Common myeloid progenitor, CD34-positive (primary cell): ENCODE measurements at places on chromosomes 2 and 18.

DNA sequence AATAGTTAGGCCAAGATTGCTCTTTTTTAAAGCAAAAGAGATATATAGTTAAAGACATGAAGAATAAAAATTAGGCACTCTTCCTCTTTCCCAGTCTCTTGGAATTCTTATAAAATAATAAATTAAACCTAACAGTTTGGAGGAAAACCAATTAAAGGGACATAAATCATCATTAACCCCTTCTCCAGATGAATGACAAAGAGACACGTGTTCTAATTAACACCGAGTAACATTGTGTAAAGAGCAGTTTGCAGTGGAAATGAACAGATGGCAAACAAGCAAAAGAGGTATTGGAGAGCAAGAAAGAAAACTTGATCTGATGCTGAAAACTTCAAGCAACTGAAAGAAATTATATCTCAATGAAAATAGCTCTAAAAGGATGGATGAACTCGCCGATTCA lies 48.4 kb downstream of the BCL2 start:
- no peak overlapping the region for H3K27ac ChIP-seq
- H3K4me1 ChIP-seq = no peaks in the 10 kb centered on the region
- H3K27me3 ChIP-seq = no peaks in the 10 kb centered on the region
- H3K4me3 ChIP-seq = no peak overlapping the region
- no peak for DNase-seq

DNA sequence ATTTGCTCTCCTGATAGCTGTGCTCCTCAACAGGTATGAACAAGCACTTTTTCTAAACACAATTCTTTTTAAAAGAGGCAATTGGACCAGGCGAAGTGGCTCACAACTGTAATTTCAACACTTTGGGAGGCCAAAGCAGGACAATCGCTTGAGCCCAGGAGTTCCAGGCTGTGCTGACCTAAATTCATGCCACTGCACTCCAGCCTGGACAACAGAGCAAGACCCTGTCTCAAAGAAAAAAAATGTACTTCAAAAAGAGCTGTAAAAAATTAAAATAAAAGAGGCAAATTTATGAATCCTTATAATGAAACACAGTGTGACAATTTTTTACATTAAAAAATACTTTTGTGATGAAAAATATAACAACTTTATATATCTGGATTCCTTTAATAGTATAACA lies 1.8 kb upstream of the FAM124B start:
- H3K27ac ChIP-seq = no peak overlapping the region
- H3K27me3 ChIP-seq = no peaks in the 10 kb centered on the region
- H3K4me1 ChIP-seq = peaks cover 83% of the 10 kb centered on the region
- DNase-seq = peak; percentile 24
- no peak overlapping the region for H3K4me3 ChIP-seq
- no peaks in the 10 kb centered on the region for H3K36me3 ChIP-seq

- no peaks in the 10 kb centered on the region for H3K36me3 ChIP-seq
- no peaks in the 10 kb centered on the region for H3K27me3 ChIP-seq
- no peak overlapping the region for H3K27ac ChIP-seq
- DNase-seq = peak; percentile 30
- no peaks in the 10 kb centered on the region for H3K4me1 ChIP-seq
Observed at GRCh38 chr18:3097082-3097481, 84.1 kb upstream of the LPIN2 start.

- no peak for DNase-seq
- H3K36me3 ChIP-seq = no peaks in the 10 kb centered on the region
- peaks cover 19% of the 10 kb centered on the region for H3K27me3 ChIP-seq
- H3K4me3 ChIP-seq = no peak overlapping the region
- H3K4me1 ChIP-seq = no peaks in the 10 kb centered on the region
Observed at GRCh38 chr2:226644399-226644865, 155.2 kb downstream of the IRS1 start.

DNA sequence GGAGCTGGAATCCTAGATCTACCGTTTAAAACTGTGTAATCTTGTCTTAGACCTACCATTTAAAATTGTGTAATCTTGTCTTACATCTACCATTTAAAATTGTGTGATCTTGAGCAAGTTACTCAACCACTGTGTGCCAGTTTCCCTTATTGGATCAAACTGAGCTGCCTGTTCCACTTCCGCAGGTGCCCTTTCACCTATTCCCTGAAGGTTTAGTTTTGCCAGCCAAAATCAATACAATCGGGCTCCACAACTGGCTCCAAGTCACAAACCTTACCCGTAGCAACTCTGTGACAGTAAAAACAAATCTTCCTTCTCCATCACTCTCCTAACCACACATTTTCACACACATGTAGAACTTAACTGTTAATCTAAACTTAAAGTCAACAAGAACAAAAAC lies 20.1 kb downstream of the DOCK10 start:
- DNase-seq = no peak
- no peak overlapping the region for H3K4me3 ChIP-seq
- peaks cover 27% of the 10 kb centered on the region for H3K4me1 ChIP-seq
- no peaks in the 10 kb centered on the region for H3K36me3 ChIP-seq
- no peak overlapping the region for H3K27ac ChIP-seq

GRCh38 chr18:52652391-52652790 lies 312.4 kb downstream of the DCC start:
- no peak overlapping the region for H3K27ac ChIP-seq
- H3K27me3 ChIP-seq = no peaks in the 10 kb centered on the region
- H3K36me3 ChIP-seq = no peaks in the 10 kb centered on the region

DNA sequence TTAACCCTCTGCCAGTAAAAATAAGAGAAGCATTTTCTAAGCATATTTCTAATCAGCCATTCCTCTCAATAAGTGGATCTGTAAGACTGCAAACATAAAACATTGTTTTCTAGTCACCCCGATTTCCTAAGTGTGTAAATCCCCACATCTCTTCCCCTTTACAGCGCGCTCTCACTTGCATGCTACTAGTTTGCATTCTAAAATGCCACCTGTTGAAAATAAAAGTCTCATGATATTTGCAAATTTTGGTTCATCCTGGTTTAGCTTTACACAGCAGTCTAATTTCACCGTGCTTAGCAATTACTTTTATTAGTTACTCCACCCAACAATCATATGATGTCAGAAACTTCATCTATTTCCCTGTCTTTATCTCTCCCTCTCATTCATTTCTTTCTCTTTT lies 1230.7 kb upstream of the ZEB2 start:
- no peaks in the 10 kb centered on the region for H3K27me3 ChIP-seq
- H3K36me3 ChIP-seq = no peaks in the 10 kb centered on the region
- H3K27ac ChIP-seq = no peak overlapping the region
- no peak for DNase-seq

DNA sequence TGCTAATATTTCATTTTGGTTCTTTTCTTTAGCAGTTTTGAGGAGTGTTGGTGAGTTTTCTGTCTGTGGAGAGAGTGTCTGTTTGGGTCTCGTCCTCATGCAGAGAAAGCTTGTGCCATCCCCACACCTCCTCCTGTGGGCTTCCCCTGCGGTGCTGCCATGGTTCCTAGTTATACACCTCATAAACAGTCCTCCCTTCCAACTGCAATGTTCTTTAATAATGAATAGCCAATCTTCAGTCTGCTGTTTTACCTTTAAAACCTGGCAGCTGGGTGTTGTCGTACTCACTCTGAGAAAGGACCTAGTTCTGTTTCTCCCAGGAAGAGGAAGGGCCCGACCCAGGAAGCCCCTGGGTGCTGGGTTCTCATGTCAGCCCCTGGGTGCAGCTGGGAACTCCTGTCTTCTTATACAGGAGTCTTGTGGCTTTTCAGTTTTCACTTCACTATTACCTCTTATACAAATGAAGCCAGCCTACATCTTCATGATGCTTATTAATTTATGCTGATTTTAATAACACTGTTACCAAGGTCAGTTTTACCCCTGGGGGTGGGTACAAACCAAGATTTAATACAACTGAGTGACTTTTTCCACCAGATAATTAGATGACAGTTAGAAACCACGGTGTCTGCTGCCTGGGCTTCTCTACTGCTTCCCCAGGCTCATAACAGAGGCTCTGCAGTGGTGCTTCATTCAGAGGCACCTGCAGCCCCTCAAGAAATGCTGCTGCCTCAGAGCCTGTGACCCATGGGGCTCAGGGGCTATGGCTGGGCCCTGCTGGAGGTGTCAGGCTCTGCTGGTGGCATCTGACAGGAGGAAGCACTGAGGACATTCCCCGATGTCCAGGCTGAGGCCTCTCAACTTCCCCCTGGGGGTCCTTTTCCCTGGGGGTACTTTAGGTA lies 59.1 kb downstream of the COA5 start:
- H3K27ac ChIP-seq = no peak overlapping the region
- H3K4me3 ChIP-seq = no peak overlapping the region
- H3K4me1 ChIP-seq = peaks cover 12% of the 10 kb centered on the region
- peaks cover 36% of the 10 kb centered on the region for H3K36me3 ChIP-seq

DNA sequence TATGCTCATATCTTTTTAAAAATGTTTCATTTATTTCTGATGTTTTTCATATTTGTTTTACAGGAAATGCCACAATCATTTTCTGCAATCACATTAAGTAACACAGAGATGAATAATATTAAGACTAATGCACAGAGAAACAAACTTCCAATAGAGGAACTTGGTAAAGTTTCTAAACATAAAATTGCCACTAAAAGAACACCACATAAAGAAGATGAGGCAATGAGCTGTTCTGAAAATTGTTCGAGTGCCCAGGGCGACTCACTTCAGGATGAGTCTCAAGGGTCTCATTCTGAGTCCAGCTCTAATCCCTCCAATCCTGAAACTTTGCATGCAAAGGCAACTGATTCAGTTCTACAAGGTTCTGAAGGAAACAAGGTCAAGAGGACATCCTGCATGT lies 70.4 kb downstream of the APLF start:
- no peak overlapping the region for H3K27ac ChIP-seq
- H3K27me3 ChIP-seq = no peaks in the 10 kb centered on the region
- peaks cover 17% of the 10 kb centered on the region for H3K4me1 ChIP-seq

- no peaks in the 10 kb centered on the region for H3K36me3 ChIP-seq
- no peak overlapping the region for H3K27ac ChIP-seq
- H3K27me3 ChIP-seq = peaks cover 33% of the 10 kb centered on the region
- no peaks in the 10 kb centered on the region for H3K4me1 ChIP-seq
- H3K4me3 ChIP-seq = no peak overlapping the region
Observed at GRCh38 chr2:44767691-44768090, 173.8 kb upstream of the SIX3 start.

DNA sequence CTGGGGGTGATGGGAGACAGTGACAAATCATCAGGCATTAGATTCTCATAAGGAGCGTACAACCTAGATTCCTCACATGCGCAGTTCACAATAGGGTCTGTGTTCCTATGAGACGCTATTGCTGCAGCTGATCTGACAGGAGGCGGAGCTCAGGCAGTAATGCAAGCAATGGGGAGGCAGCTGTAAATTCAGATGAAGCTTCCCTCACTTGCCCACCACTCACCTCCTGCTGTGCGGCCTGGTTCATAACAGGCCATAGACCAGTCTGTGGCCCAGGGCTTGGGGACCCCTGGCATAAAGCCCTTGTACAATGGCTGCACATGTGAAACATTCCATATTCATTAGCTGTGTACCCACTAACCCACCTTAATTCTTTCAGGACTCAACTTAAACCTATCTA lies 18.0 kb downstream of the NMUR1 start:
- DNase-seq = no peak
- peaks cover 2% of the 10 kb centered on the region for H3K4me1 ChIP-seq
- H3K27ac ChIP-seq = no peak overlapping the region
- H3K27me3 ChIP-seq = no peaks in the 10 kb centered on the region
- no peak overlapping the region for H3K4me3 ChIP-seq

DNA sequence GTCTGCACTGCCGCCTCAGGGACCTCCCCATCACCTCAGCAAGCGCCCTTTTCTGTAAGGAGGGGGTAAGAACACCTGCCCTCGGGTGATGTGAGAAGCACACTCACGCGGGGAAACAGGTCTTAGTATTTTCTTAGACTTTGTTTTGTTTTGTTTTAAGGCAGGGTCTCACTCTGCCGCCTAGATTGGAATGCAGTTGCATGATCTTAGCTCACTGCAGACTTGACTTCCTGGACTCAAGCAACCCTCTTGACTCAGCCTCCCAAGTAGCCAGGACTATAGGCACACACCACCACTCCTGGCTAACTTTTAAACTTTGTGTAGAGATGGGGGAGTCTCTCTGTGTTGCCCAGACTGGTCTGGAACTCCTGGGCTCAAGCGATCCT lies 37.1 kb downstream of the RAMP1 start:
- no peak overlapping the region for H3K27ac ChIP-seq
- no peak overlapping the region for H3K4me3 ChIP-seq

DNA sequence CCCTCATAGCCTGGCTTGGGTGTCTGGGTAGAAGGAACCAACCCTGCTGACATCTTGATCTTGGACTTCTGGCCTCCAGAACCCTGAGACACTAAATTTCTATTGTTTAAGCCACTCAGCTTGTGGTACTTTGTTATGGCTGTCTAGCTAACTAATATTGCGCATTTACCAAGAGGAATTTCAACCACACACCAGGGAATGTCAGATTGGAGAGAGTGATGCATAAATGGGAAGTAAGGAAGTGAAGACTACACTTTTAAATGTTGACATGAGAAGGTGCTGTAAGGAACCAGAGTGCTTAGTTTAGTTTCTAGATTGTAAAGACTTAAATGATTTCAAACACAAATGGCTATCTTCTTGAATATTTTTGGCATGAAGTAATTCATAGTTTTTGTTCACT lies 98.9 kb upstream of the ITGB6 start:
- H3K36me3 ChIP-seq = peaks cover 30% of the 10 kb centered on the region
- H3K4me3 ChIP-seq = no peak overlapping the region
- H3K4me1 ChIP-seq = peaks cover 2% of the 10 kb centered on the region
- DNase-seq = no peak

DNA sequence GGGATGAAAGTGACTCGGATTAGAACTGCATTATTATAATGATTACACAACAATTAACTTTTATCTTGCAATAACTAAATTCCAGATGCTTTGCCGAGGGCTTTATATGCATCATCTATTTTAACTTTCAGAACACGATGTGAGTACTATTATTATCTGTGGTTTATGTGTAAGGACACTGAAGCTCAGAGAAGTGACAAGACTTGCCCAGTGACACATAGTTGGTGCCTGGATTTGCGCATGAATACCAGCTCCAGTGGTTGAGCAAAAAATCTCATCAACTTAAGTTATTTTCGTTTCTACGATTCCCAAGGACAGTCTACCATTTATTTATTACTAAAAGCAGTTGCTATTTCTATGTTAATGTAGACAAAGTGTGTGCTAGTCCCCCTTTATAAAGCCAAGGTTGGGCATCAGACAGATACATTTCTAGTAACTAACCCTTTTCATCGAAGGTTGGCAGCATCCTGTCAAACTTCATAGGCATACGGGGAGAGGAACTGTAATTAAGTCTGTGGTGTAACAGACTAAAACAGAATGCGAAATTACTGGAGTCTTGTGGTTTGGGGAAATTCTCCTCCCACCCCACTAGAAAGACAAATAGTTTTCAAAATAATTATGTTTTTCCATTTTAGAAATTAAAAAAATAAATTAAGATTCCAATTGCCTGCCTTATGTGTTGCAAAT lies 73.2 kb upstream of the BOD1L2 start:
- peaks cover 3% of the 10 kb centered on the region for H3K4me1 ChIP-seq
- H3K36me3 ChIP-seq = no peaks in the 10 kb centered on the region
- H3K4me3 ChIP-seq = no peak overlapping the region
